ENCODE measurements at places on chromosomes 3 and 15. TPM values are rescaled to one million over a fixed set of nuclear protein-coding genes. Genes with fewer than 3 reads are reported as not detected.
A peak's percentile ranks its signal among the peaks of the same experiment; 100 is the strongest.

GRCh38 chr3:16101295-16102186, 72.9 kb upstream of the GALNT15 start:
- DNase-seq: no peak

DNA sequence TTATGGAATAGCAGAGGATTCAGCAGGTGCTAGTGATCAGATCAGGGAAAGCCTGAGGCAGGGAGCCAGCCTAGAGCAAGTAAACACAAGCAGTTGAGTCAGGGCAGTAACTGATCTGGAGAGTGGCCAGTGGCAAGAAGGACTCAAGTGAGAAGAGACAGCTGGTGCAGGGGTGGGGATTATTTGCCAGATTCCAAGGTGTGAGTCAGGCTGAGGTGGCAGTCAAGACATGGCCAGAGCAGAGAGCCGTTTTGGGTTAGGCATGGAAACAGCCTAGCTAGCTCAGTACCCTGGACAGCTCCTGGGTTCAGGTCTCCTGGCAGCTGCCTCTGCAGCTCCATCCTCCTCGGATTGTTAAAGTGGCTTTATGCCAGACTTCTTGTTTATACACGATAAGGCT, 281.9 kb upstream of the ONECUT1 start:
- no peak for DNase-seq

- no peak for DNase-seq
Measured at GRCh38 chr15:39747326-39747725, 35.3 kb downstream of the FSIP1 start.

- DNase-seq: no peak
Measured at GRCh38 chr3:46708401-46709156, 7.4 kb downstream of the TMIE start.

DNA sequence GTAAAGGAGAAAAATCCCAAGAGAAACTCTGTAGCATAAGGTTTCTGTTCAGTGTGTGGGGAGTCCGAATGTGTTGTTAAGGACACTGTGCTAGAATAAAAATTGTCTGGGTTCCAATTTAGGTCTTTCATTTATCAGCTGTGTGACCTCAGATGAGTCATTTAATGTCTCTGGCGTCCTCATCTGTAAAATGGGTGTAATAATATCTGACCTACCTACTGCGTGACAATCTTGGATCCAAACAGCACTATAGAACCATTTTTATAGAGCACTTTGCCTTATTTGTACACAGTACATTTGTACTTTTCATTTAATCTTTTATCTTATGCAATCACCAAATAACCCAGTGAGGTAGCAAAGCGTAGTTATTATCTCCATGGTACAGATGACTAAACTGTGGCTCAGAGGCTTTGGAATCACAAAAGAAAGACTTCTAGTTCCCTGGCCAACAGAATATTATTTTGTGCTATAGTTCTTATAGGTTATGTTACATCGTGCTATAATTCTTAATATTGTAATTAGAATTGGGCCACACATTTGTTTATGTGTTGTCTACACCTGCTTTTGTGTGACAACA, 46.6 kb upstream of the TNIK start:
- DNase-seq: no peak

DNA sequence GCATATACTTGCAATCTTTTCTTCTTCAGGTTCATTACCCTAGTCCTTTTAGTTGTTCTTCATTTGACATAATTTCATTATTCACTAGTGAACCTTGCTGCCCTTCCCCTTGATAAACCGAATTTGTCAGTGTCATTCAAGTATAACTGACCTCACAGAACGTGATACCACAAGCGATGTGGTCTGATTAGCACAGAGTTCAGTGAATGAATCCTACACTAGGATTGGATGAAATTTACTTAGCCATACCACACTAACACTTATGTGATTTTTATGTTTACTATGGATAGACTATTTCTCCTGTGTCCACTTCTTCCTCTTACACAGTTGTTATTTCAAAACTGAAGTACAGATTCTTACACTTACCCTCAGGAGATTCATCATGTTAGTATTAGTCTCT, 27.2 kb downstream of the CD86 start:
- no peak for DNase-seq

DNA sequence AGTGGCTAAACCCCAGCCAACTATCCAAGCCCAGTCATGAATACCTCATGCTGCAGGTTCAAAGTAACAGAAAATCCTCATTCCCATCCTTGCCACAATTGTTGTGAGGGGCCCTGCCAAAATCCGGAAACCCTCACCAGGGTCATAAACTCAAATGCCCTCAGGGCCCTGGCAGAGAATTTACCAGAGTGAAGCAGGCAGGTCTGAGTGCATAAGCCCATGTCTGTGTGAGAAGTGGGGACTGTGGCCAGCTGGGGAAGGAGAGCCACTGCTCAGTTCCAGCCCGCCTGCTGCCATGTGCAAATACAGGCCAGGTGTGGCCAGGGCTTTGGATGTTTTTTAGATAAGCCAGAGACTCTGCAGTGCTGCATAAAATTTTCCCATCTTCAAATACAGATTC, 7.0 kb downstream of the CEP152 start:
- DNase-seq: no peak

- no peak for DNase-seq
Measured at GRCh38 chr3:171454041-171454440, 6.2 kb downstream of the TNIK start.

- no peak for DNase-seq
Measured at GRCh38 chr3:161400650-161401049, 29.3 kb upstream of the SPTSSB start.

DNA sequence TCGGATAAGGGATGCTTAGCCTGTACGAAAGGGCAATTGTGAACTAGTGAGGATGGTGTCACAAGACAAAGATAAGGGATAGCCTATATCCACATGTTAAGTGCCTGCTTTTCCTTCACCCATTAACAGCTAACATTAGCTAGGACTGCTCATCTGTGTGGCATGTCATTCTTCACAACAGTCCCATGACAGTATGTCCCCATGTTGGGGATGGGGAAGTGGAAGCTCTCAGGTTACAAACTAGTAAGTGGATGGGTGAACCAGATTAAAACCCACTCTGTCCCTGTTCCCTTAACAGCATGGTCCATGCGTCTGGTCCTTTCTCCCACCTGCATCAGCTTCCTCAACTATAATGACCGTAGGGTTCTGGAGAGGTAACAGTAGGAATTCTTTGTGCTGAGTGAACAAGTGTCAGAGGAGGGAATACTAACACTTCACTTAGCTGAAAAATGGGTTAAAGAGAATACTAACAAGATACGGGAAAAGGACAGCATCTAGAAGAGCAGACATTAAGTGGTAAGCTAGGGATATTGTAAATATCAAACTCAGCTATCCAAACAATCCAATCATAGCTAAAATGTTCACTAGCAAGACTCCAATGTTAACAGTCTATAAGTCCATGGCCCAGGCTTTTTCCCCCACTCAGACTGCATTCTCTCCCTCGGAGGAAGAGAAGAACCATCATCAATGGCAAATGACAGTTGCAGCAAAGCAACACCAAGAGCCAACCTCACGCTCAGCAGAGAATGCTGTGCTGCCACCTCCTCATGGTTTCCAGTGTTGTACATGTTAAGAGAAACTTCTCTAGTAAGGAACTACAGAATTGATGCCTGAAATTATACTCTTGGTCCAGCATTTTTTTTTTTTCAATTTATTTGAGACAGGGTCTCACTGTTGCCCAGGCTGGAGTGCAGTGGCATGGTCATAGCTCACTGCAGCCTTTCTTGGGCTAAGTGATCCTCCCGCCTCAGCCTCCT, 5.0 kb downstream of the RPLP1 start:
- no peak for DNase-seq

- DNase-seq: no peak
Measured at GRCh38 chr15:74384566-74384880, 17.1 kb upstream of the CYP11A1 start.

- DNase-seq: no peak
Measured at GRCh38 chr15:57784081-57784511, 77.6 kb downstream of the POLR2M start.

- DNase-seq: peak; percentile 75
Measured at GRCh38 chr3:52253314-52254304, 8.1 kb downstream of the PPM1M start.

DNA sequence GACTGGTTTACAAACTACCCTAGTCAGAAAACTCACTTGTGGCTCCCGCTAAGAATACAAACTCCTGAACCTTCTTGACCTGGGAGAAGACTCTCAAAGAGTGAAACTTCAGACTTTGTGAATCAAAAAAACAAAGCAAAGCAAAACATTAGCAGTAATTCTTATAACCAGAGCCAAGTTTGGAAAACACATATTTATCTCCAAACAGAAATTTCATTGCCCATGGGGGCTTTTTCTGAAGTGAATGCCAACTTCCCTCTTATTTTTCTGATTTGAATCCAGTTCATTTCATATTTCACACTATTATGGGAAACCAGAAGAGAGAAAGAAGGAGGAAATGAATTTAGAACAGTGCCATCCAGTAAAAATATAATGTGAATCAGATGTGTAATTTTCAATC, 55.7 kb upstream of the ZNF385D start:
- no peak for DNase-seq

- DNase-seq: no peak
Measured at GRCh38 chr15:35107561-35107960, 22.5 kb upstream of the NANOGP8 start.

- no peak for DNase-seq
Measured at GRCh38 chr3:126438746-126439145, 36.9 kb downstream of the ZXDC start.

GRCh38 chr3:169196789-169197188, 466.7 kb downstream of the MECOM start:
- no peak for DNase-seq

GRCh38 chr3:194494951-194495374, 8.2 kb upstream of the ATP13A3 start:
- no peak for DNase-seq

DNA sequence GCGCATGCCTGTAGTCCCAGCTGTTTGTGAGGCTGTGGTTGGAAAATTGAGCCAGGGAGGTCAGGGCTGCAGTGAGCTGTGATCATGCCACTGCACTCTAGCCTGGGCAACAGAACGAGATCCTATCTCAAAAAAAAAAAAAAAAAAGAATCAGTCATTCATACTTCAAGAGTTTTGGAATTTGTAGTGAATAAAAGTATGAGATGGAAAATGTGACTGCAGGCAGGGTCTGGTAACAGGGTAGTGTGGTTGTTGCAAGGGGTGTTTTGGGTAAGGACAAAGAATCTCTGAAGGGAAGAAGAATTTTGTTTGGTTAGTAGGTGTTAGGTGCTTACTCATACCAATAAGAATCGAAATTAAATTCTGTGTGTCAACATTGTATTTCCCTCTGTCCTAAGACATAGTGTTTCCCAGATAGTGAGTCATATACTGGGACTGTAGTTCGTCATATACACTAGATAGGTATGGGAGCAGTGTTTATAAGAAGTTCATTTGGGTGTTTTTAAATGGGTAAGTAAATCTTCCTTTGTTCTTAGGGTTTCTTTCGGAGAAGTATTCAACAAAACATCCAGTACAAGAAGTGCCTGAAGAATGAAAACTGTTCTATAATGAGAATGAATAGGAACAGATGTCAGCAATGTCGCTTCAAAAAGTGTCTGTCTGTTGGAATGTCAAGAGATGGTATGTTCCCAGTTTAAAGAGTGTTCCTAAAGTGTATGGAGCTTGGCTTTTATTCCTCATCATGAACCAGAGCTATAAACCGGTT, 14.2 kb downstream of the NR1D2 start:
- DNase-seq: no peak

DNA sequence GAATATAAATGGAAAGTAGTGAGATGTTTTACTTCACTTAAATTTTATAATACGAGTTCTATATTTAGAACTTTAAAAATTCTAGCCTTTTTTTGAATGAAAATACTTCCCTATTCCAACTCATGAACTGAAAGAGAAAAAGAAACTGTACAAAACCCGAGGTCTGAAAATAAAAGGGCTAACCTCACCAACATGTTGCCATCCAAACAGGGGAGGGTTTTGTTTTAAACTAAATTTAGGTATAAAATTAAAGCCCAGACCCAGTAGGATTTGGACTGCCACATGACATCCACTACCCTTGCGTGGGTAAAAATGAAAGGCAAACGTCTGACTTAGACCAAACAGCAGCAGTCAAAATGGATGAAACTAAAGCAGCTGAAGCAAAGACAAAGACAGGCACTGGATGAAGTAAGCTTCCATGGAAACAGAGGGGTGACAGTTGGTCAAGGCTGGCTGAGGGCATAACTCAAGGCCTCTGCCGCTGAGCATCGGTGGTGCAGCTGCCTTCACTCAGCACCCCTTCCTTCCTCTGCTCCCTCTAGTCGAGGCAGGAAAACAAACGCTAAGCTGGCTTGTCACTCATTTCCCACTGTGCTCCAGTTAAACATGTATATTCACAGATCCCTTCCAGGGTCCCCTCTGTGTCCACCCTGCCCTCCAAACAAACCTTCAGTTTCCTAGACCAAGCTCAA, 58.1 kb downstream of the TM4SF4 start:
- no peak for DNase-seq

DNA sequence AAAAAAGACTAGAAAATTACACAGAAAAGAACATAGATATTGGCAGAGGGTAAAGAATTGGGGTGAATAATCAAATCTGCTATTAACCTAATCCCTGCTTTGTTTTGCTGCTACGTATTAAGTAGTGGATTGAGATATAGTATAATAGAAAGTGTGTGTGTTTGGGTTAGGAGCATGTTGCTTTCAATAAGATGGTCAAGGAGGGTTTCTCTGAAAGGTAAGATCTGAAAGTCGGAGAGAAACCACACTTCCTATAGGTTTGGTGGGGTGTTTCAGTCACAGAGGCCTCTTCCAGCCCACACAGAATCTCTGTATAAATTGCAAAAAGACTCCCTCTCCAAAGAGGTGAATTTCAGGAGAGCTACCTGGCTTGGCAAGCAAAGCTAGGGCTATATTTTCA, 345.7 kb upstream of the SATB1 start:
- no peak for DNase-seq

GRCh38 chr3:105876780-105877327, 8.0 kb upstream of the CBLB start:
- no peak for DNase-seq

- no peak for DNase-seq
Measured at GRCh38 chr15:93360976-93361375, 272.0 kb upstream of the RGMA start.

DNA sequence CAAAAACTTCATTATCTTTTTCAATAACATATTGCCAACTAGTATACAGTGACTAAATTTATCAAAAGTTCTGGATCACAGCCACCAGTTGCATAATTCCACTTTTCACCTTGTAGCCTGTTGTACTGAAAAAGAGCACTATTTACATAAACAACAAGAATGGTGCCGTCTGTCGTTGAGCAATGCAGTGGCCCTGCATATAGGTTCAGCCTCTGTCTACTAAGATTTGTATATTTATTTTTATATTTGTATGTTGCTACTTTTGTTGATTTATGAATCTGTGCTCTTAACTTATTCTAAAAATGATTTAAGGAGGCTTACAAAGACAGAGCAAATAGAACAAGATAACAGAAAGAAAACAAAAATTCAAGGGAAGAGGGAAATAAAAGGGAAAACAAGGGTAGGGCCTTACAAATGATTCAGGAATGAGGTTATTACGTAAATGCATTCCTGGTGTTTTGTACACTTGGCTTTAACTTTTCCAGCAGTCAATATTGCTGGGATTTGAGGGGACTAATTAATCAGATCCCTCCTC, 257.6 kb upstream of the STT3B start:
- no peak for DNase-seq

SKIL gene
- total RNA-seq: 49.4 TPM

STAC gene
- 0.35 TPM for total RNA-seq

ACP3 gene
- total RNA-seq: 1.5 TPM

ZSCAN2 gene
- total RNA-seq: 3.6 TPM

TP63 gene
- total RNA-seq: 1.5 TPM

SNTN gene
- total RNA-seq: not detected

ZMYND10 gene
- 1.1 TPM for total RNA-seq

SLC12A1 gene
- not detected for total RNA-seq

CPN2 gene
- not detected for total RNA-seq

CCR8 gene
- 2.5 TPM for total RNA-seq
